ENCODE measurements at places on chromosomes 5 and 9.

- no peak for DNase-seq
Observed at GRCh38 chr9:124022201-124023121, 10.9 kb downstream of the LHX2 start.

DNA sequence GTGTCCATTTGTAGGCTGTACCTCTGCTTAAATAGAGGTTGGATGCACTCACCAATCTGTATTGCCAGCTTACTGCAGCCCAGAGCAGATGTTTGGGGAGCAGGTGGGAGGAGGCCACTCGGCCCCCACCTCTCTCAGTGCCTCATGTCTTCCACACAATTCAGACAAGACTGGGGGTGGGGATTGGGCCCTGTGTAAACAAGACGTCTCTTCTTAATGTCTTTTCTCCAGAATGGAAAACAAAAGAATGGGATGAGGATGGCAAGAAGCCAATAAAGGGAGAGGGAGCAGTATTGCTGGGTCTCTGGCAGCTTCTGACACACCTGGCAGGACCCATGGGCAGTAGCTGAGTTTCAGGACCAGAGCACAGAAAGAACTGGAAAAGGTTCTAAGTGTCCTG, 64.9 kb downstream of the SIL1 start:
- DNase-seq = peak; percentile 83

DNA sequence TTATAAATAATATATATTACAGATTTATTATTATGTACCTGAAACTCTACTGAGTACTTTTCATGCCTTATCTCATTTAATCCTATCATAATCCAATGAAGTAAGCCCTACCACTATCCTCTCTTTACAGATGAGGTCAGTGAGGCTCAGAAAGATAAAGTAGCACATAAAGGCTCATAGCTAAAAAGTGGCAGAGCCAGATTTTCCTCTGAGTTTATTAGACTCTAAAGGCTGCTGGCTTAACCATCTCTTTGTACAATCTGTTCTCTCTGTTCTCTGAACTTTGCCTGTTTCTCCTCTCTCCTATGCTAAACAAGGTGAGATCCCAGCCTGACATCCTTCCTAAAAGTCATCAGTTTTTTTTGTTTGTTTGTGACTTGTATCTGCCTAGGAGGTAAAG, 311.2 kb downstream of the KCTD16 start:
- no peak for DNase-seq

DNA sequence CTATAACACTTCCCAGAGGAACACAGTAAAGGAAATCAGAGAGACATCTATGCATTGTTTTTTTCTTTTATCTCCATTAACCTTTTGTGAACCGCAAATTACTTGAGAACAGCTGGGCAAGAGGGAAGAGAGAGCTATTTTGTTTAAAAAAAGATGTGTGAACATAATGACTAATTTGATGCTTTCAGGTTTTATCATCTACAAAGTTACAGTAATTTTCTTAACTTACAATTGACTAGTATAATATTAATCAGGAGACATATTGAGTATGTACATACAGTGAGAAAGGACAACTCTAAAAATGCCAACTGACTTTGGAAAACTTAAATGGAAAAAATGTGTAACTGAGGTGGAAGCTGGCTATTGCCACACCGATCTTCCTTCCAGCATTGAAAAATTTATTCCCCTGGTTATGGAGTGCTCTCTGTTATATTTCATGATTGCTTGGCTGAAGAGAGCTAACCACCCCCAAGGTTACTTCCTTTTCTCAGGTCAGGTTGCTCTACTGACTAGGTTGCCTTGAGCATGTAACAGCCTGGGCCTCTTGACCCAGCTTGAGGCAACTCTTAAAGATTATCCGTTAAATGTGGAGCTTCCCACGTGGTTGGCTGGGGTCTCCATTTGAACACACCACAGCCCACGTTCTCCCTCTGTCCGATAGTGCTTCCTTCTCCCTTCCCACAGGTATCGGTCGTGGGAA, 62.6 kb upstream of the C6 start:
- DNase-seq = no peak

DNA sequence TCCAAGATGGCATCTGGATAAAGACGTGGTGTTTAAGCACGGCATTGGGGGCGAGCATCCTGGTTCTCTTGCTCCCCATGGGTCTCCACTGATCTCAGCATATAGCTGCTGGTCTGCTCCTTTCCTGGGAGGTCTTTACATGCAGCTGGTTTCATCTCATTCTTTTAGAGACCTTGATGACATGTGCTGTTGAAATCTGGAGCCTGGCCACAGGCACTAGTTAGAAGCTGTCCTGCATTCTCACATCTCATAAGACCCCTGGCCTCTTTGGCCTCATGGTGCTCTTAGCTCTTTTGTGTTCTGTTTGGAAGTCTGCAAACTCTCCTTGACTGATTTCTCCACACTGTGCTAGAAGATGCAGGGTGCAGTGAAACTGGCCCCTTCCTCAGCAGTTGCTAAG, 113.0 kb downstream of the SMARCA2 start:
- DNase-seq = no peak

- no peak for DNase-seq
Observed at GRCh38 chr5:147415651-147416050, 94.2 kb downstream of the DPYSL3 start.

- peak; percentile 82 for DNase-seq
Observed at GRCh38 chr9:107484117-107484723, 5.3 kb downstream of the KLF4 start.

DNA sequence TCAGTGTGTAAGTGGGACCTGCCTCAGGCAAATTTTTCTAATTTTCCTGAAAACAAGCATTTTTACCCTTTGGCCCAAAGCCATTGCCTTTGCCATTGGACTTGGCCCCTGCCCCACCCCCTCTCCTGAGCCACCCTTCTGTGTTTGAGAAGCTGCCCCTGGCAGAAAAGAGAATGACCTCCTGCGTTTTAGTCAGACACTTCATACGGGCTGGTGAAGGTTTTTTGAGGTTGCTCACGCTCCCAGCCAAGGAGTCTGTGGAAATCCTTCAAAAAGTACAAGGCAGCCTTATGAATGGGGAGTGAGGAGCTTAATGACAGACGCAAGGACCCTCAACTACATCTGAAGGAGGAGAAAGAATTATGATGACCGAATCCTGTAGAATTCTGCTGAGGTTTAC, 308.9 kb downstream of the SLIT3 start:
- no peak for DNase-seq

- DNase-seq = no peak
Observed at GRCh38 chr5:91111473-91112238, 271.5 kb downstream of the ARRDC3 start.

DNA sequence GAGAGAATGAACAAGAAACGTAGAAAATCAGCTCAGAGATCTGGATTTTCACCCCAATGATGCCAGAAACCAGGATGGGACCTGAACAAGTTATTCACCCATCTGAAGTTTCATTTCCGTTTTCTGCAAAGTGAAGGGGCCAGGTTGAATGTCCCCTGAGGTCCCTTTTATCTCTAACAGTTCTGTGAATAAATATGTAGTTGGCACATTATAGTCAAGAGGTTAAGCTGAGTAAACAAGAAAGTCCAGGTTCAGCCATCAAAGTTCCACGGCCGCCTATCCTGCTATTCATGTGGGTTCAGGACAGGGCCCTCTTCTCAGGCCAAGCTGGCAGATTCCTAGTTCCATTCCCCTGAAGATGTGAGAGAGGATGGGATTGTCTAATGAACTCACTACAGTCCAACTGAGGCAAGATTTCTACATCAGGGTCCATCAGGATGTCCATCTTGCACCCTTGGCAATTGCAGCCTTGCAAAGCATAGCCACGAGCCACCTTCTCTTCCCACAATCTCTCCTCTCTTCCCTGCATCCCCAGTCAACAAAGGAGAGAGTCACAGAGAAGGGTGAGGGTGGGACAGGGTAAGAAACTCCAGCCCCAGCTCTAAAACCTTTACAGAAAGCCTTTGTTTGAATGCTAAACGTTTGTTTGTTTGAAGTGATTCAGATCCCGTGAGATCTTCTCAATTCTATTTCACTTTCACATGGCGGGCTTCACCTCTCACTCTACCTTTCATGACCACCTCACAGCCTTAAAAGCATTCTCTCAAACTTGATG, 311.0 kb downstream of the SLIT3 start:
- DNase-seq = no peak

DNA sequence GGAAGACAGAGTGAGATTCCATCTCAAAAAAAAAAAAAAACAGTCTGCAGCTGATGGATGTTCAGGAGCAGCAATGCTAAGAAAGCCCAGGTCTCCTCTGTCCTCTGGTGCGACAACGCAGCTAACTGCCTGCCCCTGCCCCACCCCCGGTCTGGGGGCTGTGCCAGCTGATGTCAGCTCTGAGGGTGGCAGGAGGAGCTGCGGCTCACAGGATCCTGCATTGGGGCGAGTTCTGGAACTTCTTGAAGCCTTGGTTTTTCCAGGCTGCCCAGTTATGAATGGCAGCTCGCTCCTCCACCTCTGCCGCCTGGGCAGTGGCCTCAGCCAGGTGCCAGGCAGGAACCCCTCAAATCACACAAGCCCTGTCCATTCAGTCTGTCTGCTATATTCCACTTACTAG, 113.5 kb downstream of the ROR2 start:
- DNase-seq = no peak

DNA sequence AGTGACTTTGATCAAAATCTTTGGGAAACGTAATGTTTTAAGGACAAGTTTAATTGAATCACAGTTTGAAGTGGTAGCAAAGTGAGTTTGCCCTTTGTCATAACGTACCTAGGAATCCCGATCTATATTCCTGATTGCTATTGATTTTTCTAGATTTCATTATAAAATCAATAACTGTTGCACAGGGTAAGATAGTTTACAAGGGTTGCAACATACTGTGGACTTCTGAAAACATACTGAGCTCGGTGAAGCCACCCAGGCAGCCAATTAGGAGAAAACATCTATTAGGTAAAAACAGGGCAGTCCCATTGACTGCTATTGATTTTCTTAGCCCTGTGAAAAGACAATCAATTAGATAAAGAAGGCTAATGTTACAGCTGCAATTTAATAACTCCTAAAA, 659.9 kb downstream of the ISL1 start:
- DNase-seq = no peak

DNA sequence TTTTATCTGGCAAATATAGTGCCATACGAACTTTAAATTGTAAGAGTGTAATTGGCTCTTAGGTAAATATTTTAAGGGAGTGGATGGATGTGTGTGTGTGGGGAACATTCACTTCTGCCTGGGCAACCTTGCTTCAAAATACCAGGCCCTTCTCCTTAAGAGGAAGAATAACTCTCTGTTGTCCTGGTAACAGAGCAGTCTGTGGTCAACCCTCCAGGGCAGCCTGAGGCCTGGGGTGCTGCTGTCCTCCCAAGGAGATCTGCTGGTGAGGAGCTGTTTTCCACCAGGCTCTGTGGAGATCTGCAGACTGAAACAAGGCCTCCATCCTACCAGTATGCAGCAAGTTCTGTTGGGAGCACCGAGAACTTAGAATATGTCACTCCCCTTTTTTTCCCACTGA, 325.2 kb downstream of the PSAT1 start:
- DNase-seq = no peak

All from NCI-H748 treated with DMSO at 0.1 percent for 48 hours (cell line).